Cerebellar cortex (tissue), 1 donor: ENCODE measurements at places on chromosomes 16 and 17.

DNA sequence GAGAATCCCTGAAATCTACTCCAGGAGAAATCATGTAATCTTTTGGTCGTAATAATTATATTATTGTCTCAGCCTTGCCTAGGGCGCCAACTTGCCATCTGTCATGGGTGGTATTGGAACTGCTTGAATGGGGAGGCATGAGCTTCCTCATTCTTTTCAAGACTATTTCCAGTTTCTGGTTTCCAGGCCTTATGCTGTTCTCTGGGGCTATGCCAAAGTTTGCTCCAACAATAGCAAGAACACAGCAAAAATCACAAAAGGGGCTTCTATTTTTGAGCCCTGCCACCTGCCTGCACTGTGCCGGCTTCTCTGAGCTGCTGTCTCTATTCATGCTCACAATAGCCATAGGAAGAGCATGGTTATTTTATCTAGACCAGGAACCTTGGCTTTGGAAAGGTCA is 111.7 kb downstream of the SPECC1 start:
- peak; percentile 99 for DNase-seq

DNA sequence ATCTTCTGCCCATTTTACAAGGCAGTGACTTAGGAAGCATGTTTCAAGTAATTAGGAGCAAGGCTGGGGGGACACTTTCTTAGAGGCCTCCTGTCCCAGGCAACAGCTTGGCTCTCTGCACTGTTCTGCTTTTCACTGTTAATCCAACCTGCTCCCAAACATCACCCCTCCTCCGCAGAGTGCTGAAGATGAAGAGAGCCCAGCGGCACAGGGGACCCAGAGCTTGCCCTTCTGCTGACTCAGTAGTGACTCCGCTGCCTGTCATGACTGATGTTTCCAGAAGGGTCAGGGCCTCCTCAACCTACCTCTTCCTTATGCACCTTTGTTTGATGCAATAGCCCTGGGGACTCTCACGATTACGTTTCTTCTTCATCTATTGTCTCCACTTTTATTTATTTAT is 38.9 kb upstream of the NDRG4 start:
- peak; percentile 59 for DNase-seq

DNA sequence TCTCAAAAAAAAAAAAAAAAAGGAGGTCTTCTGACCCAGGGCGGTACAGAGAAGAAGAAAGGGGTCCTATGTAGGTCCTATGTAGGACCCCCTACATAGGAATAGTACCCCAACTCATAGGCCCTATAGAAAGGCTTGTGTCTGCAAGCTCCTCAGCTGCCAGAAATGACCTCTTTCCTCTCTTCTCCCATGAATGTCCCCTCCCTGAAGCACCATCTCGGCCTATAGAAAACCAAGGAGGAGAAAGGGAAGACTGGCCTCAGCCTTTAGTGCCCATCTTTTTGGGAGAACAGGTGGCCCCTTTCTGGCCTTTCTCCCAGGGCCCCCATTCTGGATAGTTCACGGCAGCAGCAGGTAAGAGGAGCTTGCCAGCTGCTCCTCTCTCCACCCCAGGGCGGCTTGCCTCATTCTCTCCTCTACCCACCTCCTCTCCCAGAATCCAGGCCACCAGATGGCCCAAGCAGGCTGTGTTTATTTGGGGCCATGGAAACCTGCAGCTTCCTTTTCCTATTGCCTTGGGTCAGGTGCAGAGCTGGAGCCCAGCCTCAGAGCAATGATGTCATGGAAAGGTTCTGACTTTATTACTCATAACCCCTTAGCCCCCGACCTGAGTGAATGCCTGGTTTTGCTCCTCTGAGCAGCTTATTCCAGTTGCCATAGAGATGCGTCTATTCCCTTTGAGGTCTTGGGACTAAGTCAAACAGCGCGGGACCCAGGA is 1.6 kb upstream of the MRPL58 start:
- peak; percentile 99 for DNase-seq

GRCh38 chr16:23342083-23342640 is 40.1 kb downstream of the SCNN1B start:
- no peak for DNase-seq

- DNase-seq, result peak; percentile 69
Measured at GRCh38 chr16:719815-720446, 1.0 kb upstream of the ANTKMT start.

DNA sequence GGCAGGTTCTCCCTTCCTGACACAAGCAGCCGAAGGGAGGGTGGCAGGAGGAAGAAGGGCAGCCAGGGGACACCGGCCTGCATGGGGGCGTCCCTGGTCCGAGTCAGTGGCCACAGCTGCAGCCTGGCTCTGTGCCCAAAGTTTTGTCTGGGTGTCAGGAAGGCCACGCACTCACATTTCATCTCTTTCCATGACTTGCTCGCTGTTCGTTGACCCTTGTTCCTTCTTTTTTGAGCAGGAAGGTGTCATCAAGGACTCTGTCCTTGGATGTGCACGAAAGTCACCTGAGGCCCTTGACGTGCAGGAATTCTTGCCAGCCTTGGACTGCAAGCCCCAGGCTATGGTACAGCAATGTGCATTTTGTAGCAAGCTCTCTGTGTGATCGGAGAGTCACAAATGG is 93.3 kb downstream of the TNFRSF13B start:
- DNase-seq, result no peak

GRCh38 chr17:45809499-45809898 is 25.4 kb downstream of the CRHR1 start:
- DNase-seq, result no peak

GRCh38 chr16:76900285-76901263 is 290.4 kb upstream of the MON1B start:
- DNase-seq, result no peak

DNA sequence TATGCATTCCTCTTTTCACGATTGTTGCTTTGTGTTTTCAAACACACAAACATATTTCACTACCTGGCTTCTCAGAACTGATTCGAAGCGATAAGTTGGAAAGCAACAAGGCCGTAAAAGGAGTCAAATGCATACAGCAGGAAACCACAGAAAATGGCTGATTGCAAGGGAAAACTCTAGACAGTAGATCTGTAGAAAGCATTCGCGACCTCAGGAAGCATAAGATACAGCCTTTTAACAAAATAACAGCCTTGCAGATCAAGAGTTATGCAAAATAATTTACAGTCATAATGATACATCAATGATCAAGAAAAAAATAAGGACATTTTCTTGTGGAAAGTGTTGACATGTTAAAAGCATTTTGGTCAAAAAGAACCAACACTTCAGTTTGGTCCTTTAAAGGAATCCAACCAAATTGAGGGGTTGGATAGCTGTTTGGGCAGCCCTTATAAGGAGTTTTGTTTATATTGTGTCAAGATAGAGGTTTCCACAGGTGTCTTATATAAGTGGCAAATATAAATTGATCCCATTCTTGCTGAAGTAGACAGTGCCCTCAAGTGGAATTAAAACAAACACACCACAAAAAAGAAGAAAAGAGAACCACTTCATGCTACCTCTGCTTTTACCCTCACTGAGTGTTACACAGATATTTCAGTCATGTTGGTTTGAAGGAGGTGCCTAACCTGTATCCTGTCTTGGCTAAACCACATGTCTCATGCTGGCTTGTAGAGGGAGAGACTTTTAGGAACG is 5.5 kb downstream of the CYLD start:
- DNase-seq, result peak; percentile 45

GRCh38 chr16:67456391-67457081 is 24.4 kb downstream of the ATP6V0D1 start:
- peak; percentile 58 for DNase-seq

- DNase-seq, result no peak
Measured at GRCh38 chr16:74942566-74942965, 42.4 kb downstream of the WDR59 start.

GRCh38 chr17:60164697-60165096 is 14.9 kb downstream of the CA4 start:
- peak; percentile 23 for DNase-seq

DNA sequence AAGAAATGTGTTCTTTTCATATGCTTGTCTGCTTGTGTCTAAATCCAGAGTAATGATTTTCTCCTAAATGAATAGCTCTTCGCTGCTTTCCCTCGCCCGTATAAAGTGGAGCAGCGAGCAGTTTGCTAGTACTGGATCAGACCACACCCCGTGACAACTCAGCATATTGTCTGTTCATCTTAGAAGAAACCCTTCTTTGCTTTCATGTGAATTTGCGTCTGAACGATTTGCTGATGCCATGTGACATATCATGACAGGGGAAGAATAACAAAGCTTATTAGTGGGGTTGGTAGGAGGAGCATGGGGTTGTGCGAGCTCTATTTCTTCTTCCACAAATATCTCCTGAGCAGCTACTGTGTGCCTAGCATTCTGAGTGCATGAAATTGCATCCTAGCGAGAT is 44.1 kb upstream of the CACNG4 start:
- no peak for DNase-seq

DNA sequence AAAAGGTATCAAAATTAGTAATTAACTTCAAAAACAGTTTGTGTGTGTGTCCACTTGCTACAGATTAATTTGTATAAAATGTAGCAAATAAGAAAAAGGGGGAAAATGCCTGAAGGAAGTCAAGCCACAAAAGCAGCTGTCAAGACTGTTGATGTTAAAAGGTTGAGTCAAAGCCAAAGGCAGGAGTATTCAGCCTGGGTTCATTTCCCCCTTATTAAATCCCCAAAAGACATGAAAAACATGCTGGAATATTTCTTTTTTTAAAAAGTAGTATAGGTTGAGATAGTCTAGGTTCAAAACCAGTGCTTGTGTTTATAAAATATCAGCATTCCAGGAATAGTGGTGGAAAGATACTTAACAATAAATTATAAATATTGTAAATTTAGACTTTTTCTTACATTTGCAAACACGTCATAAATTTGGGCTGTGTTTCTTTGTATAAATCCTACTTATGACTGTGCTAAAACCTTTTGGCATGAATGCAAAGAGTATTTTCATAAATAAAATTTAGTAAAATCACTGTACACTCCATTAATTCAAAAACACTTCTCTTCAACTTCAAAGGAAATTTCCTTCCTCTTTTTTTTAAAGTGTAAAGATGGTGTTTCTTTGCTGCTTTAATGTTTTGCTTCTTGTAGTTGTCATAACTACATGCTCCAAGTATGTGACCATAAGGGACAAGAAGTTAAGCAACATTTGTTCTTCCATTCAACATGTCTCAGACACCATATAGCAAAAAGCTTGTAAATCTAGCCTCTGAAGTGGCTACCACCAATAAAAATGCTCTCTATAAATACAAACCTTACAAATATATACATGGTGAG is 72.0 kb downstream of the SKAP1 start:
- no peak for DNase-seq

GRCh38 chr17:72514321-72514861 is 393.6 kb downstream of the SOX9 start:
- no peak for DNase-seq

DNA sequence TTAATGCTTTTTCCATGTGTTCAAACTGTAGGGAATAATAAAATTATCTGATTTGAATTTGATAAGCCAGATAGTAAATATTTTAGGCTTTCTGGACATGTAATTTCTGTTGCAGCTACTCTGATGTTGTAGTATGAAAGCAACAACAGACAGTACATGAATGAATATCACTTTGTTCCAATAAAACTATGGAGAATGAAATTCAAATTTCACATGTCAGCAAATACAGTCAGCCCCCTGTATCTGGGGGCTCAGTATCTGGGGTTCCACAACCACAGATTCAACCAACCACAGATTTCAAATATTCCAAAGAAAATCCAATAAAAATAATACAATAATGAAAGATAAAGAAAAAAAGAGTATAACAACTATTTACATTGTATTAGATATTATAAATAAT is 8.2 kb upstream of the CLTC start:
- DNase-seq, result no peak

DNA sequence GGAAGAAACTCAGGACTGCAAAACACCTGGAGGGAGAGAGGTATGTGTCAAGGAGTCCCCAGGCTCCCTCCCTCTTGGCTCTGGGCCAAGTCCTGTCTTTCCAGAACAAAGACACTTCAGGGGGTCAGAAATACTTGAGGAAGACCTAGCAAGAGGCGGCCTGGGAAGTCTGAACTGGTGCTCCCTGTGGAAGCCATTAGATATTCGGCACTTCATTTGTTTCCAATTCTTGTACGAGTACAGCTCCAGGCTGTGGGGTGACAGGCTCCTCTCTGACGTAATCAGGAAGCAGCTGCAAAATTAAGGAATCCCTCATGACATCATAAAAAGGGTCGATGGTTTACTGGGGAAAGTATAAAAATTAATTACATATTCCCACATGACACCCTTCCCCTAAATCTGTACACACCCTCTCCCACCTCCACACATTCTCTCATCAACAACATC is 108.7 kb downstream of the SMG6 start:
- no peak for DNase-seq

DNA sequence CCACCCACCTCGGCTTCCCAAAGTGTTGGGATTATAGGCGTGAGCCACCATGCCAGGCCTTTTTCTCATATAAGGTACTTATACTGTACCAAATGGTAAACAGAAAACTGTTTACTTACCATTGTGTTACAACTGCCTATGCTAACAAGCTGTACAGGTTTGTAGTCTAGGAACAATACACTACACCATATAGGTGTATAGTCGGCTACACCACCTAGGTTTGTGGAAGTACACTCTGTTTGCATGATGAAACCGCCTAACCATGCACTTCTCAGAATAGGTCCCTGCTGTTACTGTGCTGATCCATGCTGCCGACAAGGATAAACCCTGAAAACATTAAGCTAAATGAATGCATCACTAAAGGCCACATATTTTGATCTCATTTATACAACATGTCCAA is 18.9 kb downstream of the DNAJA2 start:
- no peak for DNase-seq
